8988T (cell line): ENCODE measurements at places on chromosomes 12 and 14.

- DNase-seq, result no peak
Observed at GRCh38 chr12:87231818-87232217, 797.4 kb downstream of the C12orf50 start.

DNA sequence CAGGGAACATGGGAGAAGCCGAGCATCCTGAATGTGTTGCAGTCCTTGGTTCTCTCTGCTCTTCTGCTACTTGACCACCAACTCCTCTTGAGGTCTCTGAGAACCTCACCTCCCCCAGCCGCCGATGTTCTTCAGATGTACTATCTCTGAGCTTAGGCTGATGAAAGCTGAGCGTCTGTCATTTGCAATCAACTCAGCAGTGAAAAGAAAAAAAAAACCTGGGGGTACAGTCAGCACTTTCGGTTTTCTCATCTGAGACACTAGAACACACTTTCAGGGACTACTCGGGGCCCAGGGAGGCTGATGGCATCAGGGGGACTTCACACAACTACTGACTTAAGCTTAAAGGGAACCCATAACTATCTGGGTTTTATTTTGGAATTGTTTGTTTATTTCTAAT, 9.6 kb upstream of the FLVCR2 start:
- no peak for DNase-seq

DNA sequence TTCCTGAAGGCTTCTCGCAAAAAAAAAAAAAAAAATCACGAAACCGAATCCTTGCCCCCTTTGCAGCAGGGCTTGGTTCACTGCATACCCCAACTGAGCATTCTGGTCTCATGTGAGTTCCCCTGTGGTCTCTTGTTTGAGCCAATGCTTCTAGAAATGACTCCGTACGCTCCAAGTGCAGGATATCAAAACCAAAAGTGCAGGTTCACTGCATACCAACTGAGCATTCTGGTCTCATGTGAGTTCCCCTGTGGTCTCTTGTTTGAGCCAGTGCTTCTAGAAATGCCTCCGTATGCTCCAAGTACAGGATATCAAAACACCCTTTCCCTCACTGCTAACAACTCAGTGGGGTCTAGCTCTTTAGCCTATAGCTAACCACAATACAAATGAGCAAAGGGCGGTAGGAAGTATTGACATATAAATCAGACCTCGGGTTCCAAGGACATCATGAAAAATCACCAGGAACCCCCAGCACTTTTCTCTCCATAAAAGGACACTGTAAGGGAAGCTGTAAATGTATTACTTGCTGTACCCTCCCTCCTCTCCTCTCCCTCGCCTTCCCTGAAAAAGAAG, 206.3 kb upstream of the NOS1 start:
- no peak for DNase-seq

- no peak for DNase-seq
Observed at GRCh38 chr14:88426271-88426670, 40.8 kb downstream of the SPATA7 start.

DNA sequence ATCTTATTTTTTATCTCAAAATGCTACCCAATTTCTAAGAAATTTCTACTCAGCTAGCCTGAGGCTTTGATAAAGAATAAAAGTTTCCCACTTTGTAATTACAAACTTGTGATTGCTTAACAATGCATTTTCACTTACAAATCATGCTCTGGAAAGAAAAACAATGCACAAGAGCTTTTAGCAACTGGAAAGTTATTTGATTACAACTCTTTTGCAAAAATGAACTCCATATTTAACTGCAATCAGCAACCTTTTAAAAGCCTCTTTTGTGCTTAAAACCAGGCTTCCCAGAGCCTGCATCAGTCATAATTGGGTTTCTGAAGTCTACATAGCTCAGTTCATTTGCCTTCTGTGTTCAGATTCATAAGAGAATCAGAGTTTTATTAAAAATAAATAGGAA, 395.2 kb downstream of the PAWR start:
- no peak for DNase-seq

DNA sequence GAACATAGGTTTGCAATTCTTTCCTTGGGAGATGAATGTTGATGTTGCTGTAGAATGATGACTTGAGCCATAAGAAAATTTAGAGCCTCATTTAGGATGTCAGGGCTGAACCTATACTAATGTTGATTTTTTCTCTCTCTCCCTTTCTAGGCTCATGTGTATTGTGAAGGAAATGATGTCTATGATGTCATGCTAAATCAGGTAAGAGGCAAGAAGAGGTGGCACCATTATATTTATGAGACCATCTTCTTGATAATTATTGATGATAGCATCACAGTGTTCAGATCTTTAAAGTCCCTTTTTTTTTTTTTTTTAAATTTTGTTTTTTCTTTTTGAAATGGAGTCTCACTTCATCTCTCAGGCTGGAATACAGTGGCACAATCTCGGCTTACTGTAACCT, 3.3 kb downstream of the PARP2 start:
- no peak for DNase-seq

DNA sequence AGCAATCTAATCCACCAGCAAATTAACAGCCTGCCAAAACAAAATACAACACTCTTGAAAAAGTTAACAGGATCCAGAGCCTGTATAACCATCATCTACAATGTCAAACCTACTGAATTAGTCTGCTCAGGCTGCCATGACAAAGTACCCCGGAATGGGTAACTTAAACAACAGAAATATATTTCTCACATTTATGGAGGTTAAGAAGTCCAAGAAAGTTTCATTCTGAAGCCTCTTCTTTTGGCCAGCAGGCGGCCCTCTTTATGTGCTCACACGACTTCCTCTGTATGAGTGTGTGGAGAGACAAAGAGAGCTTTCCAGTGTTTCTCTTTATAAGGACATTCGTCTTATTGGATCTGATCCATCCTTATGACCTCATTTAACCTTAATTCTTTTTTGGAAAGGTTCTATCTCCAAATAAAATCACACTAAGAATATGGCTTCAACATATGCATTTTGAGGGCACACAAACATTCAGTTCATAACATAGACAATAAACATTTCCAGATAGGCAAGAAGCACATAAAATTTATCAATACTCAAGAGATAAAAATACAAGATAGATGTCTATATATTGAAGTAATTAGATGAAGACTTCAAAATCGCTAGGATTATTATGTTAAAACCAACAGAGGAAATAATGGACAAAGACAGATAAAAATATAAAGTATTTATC, 5.9 kb upstream of the RERG start:
- peak; percentile 6 for DNase-seq

GRCh38 chr12:51851413-51852124, 3.1 kb upstream of the FIGNL2 start:
- DNase-seq, result no peak
